ENCODE measurements at places on chromosomes 2 and 18. TPM values are rescaled to one million over a fixed set of nuclear protein-coding genes. Genes with fewer than 3 reads are reported as not detected.

GRCh38 chr18:770583-770961, 41.5 kb downstream of the YES1 start:
- DNase-seq: no peak

- no peak for DNase-seq
Observed at GRCh38 chr2:147375073-147375472, 469.8 kb upstream of the ACVR2A start.

- DNase-seq: peak; percentile 16
Observed at GRCh38 chr2:15554525-15555218, 6.5 kb downstream of the NBAS start.

The GALNT13 gene
- polyA plus RNA-seq: not detected

The HTR2B gene
- polyA plus RNA-seq: 0.15 TPM

The SPHKAP gene
- 0.06 TPM for polyA plus RNA-seq

All from GM23248 (cell line).